ENCODE measurements at places on chromosomes 16 and 17.

GRCh38 chr16:10964891-10965326, 20.5 kb downstream of the CLEC16A start:
- peak; percentile 52 for DNase-seq

- DNase-seq, result no peak
These were observed 129.3 kb downstream of the PARN start for GRCh38 chr16:14500791-14501190.

DNA sequence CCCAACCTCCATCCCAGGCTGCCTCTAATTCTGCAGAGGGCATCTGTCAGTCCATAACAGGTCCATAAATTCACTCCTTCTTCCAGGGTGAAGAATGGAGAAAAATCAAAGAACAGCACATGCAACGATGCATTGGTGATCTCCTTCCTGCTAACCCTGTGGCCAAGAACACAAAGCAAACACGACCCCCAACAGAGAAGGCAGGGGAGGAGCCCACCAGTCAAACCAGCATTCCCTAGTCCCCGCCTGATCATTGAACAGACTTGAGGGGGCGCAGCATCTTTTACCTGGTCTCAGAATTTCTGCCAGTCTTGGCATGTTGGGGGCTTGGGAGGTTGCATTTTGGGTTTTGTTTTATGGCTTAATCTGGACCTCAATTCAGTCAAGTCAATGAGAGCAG, 476.0 kb downstream of the SLC39A11 start:
- DNase-seq, result no peak

- no peak for DNase-seq
These were observed 632.4 kb downstream of the CDH11 start for GRCh38 chr16:64489449-64489848.

- DNase-seq, result no peak
These were observed 13.8 kb downstream of the PGS1 start for GRCh38 chr17:78392295-78392694.

GRCh38 chr16:4283939-4284338, 11.1 kb upstream of the TFAP4 start:
- DNase-seq, result no peak

DNA sequence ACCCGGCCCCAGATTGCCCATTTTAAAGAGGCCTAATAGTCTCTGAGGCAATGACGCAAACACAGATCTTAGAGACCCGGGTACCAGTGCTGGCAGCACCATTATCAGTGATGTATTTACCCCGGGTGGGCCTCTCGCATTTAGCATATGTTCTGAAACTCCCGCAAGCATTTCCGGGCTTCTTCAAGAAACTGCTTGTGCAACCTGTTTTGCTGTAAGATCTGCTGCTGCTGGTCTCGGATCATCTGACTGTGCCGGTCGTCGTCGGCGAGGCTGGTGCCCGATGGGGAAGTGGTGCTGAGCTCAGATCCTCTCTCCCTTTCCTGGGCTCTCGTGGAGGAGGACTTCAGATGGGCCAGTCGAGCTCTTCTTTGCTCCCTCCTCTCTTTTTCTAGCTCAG, 12.5 kb downstream of the CEP295NL start:
- peak; percentile 82 for DNase-seq

GRCh38 chr17:12046786-12047185, 26.1 kb downstream of the MAP2K4 start:
- no peak for DNase-seq

DNA sequence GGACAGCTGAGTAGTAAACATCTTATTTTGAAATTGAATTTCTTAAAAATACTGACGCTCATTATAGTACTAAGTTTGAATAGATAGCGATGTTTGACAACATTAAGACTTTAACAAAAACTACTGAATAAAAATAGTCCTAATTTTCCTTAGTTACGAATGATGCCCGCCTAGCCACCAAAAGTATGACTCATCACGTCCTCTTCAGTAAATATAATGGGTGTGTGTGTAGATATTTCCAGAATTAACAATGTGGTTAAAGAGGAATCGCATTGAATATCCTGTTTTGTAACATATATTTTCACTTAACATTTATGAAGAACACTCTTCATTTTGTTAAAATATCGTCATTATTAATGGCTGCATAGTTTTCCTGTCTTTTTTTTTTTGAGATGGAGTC, 187.6 kb downstream of the MYO1D start:
- DNase-seq, result no peak

GRCh38 chr17:40606548-40607353, 40.9 kb downstream of the SMARCE1 start:
- DNase-seq, result no peak

DNA sequence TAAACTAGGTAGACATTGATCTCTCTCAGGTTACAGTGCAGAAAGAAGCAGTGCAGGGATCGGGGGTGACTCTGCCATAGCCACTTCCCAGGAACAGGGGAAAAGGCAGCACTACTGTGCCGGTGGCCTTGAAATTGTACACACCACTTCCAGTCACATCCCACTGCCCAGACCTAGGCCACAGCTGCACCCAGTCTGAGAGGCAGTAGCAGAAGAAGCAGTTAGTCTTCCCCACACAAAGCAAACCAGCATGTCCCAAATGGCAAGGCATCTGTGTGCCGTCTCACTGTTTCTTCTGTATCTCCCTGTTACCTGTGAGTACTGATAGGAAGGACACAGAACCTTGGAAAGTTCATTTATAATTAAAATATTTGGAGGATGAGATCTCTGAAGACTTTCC, 47.0 kb downstream of the TMC6 start:
- no peak for DNase-seq

- DNase-seq, result no peak
These were observed 13.6 kb upstream of the RASD1 start for GRCh38 chr17:17509601-17510425.

- no peak for DNase-seq
These were observed 16.8 kb upstream of the ATF7IP2 start for GRCh38 chr16:10368969-10369551.

DNA sequence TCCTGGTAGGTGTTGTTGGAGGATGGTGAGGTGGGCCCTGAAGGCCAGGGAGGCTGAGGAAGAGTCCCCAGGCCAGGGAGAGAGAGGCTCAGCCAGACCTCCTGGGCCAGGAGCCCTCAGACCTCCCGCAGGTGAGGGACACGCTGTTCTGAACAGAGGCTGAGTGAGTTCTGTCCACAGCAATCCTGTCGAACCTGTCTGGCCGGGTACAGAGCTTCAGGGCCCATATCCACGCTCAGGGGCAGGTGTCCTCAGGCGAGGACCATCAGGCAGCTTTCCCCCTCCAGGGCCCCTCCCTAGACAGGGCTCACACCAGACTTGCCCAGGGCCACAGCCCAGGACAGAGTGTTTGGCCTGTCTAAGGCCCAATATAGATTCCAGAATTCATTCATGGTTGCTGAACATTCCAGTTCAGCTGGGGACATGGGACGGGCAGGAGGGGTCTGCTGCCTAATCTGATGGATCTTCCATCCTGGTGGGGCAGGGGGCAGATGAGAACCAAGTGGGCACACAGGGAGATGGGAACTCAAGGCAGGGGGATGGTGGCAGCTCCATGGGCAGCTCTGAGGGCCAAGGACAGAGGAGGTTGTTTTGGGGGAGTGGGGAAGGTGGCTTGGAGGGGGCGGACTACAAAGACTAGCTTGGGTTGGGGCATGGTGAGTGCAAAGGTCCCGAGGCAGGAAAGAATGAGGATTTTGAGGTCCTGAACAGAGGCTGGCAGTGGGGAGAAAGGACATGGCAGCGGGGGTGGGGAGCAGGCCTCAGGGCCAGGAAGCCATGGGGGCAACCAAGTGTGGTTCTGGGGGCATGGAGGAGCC, 23.4 kb upstream of the MPRIP start:
- no peak for DNase-seq

DNA sequence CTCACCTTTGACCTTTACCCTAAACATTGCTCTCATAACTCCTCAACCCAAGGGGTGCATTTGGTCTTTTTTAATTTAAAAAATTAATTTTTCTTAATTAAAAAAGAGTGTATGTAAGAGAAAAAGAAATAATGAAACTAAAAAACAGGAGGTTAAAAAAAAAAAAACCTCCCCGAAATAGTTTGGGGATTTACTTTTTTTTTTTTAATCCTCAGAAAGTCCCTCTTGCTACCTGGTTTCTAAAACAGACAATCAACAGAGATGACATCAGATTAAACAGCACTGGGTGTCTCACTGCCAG, 301.3 kb downstream of the SOX9 start:
- DNase-seq, result no peak

GRCh38 chr16:7270823-7271222, 61.8 kb upstream of the RBFOX1 start:
- no peak for DNase-seq

- no peak for DNase-seq
These were observed 562.8 kb upstream of the ZFHX3 start for GRCh38 chr16:73610605-73611156.

DNA sequence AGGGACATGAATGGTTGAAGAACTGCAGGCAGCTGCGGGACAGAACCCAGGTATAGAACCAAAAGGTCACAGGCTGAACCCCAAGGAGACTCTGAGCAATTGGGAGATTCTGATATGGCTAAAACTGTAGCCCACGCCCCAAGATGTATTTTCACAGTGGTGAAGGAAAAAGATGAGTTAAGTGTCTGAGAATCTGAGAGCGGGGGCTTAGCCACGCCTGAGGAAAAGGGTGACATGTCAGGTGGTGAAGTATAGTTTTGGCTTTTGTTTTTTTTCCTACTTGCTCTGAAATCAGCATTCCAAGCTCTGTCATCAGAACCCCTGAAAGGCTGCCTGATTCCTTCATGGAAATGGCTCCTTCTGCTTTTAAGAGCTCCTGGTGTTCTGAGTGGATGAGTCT, 73.3 kb downstream of the AKAP1 start:
- no peak for DNase-seq

DNA sequence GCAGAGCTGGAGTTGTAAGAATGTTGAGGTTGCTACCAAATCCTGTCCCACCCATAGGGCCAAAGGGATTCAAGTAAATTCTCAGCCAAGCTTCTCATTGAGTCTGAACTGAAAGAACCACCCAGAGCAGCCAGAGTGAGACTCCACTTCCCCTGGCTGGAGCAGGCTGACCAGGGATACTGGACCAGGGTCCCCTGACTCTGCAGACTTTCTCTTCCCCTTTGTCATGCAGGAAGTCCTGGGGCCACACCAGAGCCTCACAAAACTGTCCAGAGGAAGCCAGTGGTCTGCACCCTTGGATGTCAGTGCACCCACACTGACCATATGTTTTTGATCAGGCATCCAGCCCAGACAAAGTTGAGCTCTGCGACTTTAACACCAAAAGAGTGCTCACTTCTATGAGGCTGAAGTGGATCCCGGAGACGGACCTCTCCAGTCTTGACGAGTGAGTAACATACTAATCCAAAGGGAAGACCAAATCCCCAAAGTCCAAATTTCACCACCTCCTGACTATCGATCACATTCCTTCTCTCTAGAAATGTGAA, 4.1 kb downstream of the NXN start:
- DNase-seq, result no peak

- DNase-seq, result no peak
These were observed 167.3 kb upstream of the GSE1 start for GRCh38 chr16:85445779-85446222.

DNA sequence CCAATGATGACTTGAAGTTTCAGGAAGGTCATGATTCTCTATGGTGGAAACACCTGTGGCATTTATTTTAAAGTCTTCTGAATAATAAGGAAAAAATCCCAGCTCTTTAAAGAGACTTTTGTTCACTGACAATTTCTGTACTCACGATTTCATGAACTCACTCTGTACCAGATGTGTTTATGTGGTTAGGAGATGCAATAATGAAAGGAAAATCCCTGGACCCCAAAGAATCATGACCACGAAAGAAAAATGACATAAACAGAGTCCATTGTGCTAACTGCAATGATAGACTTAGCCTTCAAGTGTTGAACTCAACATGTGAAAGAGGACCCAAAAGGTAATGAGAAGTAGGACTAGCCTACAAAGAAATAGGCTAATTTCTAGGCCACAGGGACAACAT, 947.5 kb downstream of the CDH11 start:
- no peak for DNase-seq

DNA sequence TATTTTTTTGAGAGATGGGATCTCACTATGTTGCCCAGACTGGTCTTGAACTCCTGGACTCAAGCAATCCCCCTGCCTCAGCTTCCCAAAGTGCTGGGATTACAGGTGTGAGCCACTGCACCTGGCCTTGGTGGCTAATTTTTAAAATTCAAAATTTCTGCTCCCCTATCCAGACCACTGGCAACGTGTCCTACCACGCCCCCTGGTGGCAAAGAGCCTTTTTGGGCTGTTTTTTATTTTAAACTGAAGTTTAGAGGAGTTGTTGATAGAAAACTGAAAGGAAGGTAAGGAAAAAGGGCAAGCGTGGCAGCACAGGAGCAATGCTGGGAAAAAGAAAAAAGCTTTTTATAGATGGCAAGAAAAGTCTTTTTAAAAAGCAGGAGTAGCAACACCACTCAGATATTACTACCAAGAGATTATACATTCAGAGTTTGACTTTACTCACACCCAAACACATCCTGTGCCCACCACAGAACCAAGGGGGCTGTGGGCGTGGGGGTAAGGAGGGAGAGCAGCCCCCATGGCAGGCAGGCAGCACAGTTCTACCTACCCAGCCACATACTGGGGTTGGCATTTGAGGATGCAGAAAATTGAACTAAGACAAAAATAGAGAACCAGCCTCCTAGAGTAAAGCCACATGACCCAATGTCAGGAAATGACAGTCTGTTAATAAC, 4.2 kb upstream of the MXRA7 start:
- DNase-seq, result peak; percentile 75

All from B cell (primary cell).